Activated T-cell treated with anti-CD3 and anti-CD28 coated beads for 4 hours (primary cell): ENCODE measurements at places on chromosomes 11 and 22.

DNA sequence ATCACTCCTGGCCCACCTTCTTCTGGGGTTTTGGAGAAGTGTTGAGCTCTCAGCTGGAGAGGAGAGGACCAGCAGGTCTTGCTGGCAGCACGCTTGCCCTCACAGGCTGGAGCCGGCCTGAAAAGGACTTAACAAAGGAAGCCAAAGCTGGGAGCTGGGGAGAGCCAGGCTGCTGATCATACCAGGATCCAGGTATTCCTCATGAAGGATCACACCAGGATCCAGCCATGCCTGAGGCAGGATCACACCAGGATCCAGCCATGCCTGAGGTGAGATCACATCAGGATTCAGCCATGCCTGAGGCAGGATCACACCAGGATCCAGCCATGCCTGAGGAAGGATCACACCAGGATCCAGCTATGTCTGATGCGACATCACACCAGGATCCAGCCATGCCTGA, 17.0 kb downstream of the MRGPRD start:
- DNase-seq, result no peak

DNA sequence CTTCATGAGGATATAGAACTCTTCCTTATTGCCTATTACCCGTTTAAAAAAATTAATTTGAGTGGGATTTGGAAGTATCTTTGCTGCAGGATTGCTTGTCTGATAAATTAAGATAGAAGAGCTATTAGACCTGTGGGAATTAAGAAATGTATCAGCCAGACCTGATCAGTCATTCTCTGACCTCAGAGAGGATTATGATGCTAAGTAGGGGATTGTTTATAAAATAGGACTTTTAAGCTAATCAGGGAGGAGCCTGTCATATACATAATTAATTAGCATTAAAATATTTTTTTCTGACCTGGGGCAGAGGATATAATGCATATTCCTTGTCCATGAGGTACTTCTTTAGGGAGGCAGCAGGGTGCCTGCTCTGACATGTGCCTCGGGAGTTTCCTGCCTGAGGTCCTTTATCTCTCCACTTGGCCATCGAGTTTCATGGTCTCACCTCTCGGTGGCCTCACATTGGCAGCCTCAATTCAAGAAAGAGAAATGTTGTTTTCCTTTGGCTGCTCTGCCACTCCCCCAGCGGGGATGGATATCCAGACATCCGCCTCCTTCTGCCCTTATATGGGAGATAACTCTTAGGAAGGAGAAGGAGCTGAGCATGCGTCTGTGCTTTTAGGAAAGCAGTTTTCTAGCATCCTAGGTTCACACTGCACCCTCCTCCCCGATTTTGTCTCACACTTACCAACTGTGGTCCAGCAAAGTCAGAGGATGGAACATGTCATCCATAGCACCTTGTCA, 41.1 kb downstream of the DIXDC1 start:
- no peak for DNase-seq

- DNase-seq, result no peak
These were observed 15.7 kb downstream of the GLB1L2 start for GRCh38 chr11:134347441-134347840.

DNA sequence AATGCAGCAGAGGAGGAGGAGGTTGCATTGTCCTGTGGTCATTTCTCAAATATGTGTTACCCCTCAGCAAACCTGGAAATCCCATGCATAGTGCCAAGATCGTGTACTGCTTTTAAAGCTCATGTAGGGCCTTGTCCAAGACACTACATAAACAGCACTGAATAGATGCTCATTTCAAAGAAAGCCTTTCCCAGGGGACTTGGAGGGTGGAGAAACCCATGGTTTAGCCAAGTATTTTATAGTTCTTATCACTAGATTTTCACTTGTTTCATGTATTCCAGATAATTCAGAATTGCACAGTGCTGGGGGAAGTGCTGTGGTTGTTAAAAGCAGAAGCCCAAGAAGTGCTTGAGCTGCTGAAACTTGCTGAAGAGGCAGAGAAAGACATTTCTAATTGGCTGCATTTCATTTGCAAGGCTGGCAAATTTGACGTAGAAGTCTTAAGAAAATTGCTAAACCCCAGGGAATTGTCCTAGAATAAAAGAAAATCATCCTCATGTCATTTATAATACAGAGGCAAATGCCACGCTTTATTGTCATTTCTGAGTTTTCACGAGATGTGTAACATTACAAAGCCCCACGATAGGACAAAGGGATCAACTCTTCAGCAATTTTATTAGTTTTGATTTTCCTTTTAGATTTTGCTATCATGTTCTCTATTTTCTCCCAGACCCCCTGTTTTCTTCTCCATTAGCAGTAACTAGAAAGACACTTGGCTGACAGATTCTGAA, 20.1 kb downstream of the CSRP3 start:
- DNase-seq, result no peak
